Breast epithelium (tissue), 4 donors: ENCODE measurements at places on chromosomes 5 and 9.

DNA sequence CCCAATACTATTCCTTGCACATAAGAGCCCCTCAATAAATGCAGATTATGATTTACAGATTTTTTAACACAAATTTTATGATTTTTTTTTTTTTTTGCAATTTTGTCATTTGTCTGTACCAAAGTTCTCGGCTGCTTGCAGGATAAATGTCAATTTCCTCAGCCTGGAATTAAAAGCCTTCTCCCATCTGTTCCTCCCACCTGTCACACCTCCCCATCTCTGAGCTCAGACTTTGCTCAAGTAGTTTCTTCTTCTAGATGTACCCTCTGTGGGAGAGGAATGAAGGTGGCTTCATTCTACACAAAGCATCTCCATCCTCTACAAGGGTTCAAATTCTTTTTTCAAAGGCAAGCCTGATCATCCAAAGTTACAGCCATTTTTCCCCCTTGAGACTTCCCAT lies 153.7 kb upstream of the GRAMD2B start:
- no peaks in the 10 kb centered on the region for H3K27me3 ChIP-seq
- H3K36me3 ChIP-seq, result no peaks in the 10 kb centered on the region
- no peaks in the 10 kb centered on the region for H3K4me1 ChIP-seq
- H3K27ac ChIP-seq, result no peak overlapping the region
- no peak for DNase-seq
- no peak overlapping the region for H3K4me3 ChIP-seq

DNA sequence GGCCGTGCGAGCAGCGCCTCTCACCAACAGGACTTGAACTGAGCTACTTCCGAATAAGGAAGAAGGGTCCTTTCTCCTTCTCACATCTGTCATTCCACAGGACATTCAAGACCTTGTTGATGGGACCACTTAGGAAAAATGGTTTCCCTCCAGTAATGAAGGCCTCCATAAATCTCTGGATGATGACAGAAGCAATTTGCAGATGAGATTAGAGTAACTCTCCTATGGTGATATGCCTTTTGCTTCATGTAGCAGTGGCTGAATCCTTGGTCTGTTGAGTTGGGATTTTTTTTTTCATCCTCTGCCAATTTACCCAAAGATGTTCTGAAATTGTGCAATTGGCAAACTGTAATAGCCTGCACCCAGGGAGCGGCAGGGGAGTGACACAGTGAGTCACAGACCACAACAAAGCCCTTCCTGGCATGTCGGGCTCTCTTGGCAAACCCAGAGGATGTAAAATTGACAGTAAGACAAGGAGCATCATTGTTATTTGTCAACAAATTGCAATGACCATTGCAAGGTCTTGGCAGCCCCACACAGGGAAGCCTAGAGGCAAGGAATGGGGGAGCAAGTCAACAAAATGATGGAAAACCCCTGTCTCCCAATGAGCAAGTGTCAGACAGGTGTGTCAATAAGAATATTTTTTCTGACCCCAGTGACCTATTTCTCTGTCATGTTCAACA lies 275.9 kb downstream of the ACTL7B start:
- H3K4me1 ChIP-seq, result no peaks in the 10 kb centered on the region
- H3K36me3 ChIP-seq, result no peaks in the 10 kb centered on the region
- no peak for DNase-seq
- no peaks in the 10 kb centered on the region for H3K27me3 ChIP-seq

- no peaks in the 10 kb centered on the region for H3K4me1 ChIP-seq
- no peaks in the 10 kb centered on the region for H3K27me3 ChIP-seq
- no peak overlapping the region for H3K4me3 ChIP-seq
- no peak overlapping the region for H3K27ac ChIP-seq
These were observed 43.7 kb upstream of the GABRA1 start for GRCh38 chr5:161804263-161804662.

- no peaks in the 10 kb centered on the region for H3K27me3 ChIP-seq
- no peak overlapping the region for H3K27ac ChIP-seq
- no peak for DNase-seq
- no peaks in the 10 kb centered on the region for H3K4me1 ChIP-seq
These were observed 81.8 kb downstream of the SEMA6A start for GRCh38 chr5:116492776-116493175.

GRCh38 chr5:24497145-24497544 lies 147.6 kb downstream of the CDH10 start:
- H3K4me1 ChIP-seq, result no peaks in the 10 kb centered on the region
- no peak overlapping the region for H3K4me3 ChIP-seq
- no peaks in the 10 kb centered on the region for H3K27me3 ChIP-seq
- H3K36me3 ChIP-seq, result no peaks in the 10 kb centered on the region
- H3K27ac ChIP-seq, result no peak overlapping the region

GRCh38 chr9:18014556-18014955 lies 435.7 kb downstream of the SH3GL2 start:
- no peak overlapping the region for H3K27ac ChIP-seq
- H3K4me1 ChIP-seq, result no peaks in the 10 kb centered on the region
- no peak for DNase-seq
- H3K4me3 ChIP-seq, result no peak overlapping the region
- H3K27me3 ChIP-seq, result no peaks in the 10 kb centered on the region

DNA sequence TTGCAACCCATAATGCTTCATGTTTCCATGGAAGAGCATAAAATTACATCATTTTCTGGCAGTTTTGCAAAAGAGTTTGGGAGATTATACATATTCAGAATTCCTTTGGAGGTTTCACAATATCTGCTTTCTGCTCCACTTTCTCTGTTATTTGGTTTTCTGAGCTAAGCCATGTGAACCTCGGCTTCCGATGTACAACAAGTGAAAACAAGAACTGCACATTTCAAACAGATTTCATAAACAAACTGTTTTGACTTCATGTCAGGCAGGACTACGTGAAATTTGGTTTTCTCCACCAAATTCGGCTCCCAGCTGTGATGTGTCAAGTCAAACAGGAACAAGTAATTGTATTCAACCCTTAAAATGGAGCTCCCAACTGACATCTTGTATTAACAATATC lies 609.8 kb downstream of the IRX1 start:
- no peak overlapping the region for H3K4me3 ChIP-seq
- H3K27me3 ChIP-seq, result no peaks in the 10 kb centered on the region

GRCh38 chr9:137967280-137967953 lies 89.8 kb downstream of the CACNA1B start:
- no peak overlapping the region for H3K27ac ChIP-seq
- DNase-seq, result no peak
- H3K4me1 ChIP-seq, result no peaks in the 10 kb centered on the region
- no peak overlapping the region for H3K4me3 ChIP-seq
- H3K36me3 ChIP-seq, result no peaks in the 10 kb centered on the region
- H3K27me3 ChIP-seq, result peaks cover 5% of the 10 kb centered on the region

DNA sequence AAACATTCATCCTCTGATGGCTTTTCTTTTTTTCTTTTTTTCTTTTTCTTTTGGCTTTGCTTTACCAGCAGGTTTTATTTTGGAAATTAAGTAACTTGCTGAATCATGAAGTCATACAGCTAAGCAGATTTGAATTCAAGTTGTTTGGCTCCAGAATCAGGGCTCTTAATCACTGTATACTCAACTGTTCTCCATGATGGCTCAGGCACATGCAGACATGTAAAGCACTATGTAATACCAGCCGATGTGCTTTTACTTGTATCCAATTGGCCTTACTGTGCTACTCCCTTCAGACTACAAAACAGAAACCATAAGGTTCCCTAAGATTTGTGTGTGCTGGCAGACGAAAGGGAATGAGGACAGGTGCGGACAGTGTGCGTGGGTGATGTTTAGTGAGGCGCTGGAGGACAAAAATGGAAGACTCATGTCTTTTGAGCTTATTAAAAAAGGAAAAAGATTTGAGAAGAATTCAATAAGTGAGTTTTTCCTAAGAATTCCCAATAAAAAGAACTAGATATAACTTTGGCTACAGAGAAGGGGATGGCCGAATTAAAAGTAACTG lies 44.7 kb upstream of the OTP start:
- no peaks in the 10 kb centered on the region for H3K36me3 ChIP-seq
- H3K27ac ChIP-seq, result no peak overlapping the region
- H3K27me3 ChIP-seq, result no peaks in the 10 kb centered on the region
- no peak for DNase-seq
- H3K4me1 ChIP-seq, result no peaks in the 10 kb centered on the region

DNA sequence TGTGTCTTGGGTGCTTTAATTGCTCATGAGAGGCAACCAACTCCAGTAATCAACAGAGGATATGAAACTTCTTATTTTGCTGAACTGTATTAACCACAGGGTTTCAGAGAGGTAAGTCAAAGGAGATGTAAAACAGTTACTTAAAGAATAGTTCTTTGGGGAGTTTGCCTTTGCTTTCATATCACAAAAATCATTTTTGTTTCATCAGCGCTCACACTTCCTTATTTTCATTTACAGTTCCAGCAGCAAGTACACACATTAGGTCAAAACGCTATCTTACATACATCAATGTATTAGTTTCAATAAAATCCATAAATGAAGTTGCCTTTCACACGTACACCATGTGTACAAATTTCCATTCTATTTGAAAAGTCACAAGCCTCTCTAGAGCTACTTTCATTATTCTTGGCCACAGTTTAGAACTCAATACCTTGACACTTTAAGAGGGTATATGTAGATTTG lies 50.1 kb downstream of the ST8SIA4 start:
- H3K4me3 ChIP-seq, result no peak overlapping the region
- no peaks in the 10 kb centered on the region for H3K4me1 ChIP-seq

DNA sequence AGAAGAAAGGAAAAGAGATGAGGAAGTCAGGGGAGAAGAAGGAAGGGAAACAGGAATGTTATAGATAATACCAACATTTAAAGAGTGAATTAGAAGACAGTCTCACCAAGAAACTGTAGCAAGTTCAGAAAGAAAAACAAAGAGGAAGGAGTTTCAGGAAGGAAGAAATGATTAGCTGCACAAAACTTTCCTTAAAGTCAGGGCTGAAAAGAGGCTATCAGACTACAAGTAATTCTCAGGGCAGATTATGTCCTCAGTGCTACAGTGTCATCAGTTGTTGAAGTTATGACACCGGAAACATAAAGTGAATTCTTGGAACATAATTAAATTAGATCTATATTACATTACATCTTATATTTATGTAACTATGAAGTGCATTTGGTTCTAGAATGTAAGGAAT lies 226.9 kb downstream of the ARRDC3 start:
- H3K27me3 ChIP-seq, result no peaks in the 10 kb centered on the region
- no peak overlapping the region for H3K27ac ChIP-seq
- no peaks in the 10 kb centered on the region for H3K36me3 ChIP-seq

DNA sequence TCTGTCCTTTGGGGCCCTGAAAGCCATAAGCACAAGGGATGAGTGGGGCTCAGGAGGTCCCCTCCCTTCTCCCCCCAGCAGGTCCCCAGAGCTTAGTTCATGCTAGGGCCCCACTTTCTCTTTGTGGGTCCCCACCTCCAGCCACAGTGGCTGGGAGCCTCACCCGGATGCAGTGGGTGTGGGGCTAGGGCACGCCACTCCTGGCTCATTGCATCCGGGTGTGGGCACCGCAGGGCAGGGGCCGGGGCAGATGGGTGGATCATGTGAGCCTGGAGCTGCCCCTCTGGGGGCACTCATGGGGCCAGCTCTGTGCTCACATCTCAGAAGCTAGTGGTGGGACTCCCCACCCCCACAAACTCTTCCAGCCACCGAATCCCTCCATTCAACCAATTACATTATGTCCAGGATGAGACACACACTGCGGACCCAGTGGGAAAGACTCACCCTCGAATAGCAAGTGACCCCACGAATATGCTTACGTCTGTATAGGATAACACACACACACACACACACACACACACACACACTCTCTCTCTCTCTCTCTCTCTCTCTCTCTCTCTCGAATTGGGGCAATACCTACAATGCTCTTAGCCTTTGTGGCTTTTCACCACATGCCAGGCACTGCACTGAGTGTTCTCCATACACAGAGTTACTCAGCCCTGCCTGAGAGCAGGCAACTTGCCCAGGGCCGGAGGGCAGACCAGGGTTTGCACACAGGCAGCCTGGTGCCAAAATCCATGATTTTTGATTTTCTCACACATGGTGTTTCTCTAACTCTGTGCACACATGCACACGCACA lies 16.8 kb upstream of the PHYKPL start:
- H3K4me3 ChIP-seq, result no peak overlapping the region
- no peaks in the 10 kb centered on the region for H3K36me3 ChIP-seq
- peaks cover 7% of the 10 kb centered on the region for H3K27me3 ChIP-seq
- DNase-seq, result no peak
- H3K4me1 ChIP-seq, result no peaks in the 10 kb centered on the region

- no peaks in the 10 kb centered on the region for H3K27me3 ChIP-seq
- H3K36me3 ChIP-seq, result no peaks in the 10 kb centered on the region
- H3K27ac ChIP-seq, result no peak overlapping the region
- H3K4me1 ChIP-seq, result no peaks in the 10 kb centered on the region
- no peak overlapping the region for H3K4me3 ChIP-seq
These were observed 39.4 kb downstream of the ZSWIM6 start for GRCh38 chr5:61371474-61371873.

DNA sequence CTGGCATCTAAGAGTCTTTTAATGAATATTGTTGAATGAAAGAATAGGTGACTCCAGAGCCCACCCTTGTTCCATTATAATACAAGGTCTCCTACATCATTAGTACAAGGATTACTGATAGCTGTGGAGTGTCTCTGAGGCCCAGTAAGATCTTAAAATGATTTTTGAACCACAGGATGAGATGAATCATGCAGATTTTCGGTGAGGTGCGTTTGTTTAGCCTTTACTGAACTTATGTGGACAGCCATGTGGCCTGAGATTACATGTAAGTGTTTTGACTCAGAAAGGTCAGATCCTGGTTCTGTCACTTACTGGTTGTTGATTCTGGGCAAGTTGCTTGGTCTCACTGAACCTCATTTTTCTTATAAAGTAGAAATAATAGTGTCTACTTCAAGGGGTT lies 21.6 kb downstream of the NFX1 start:
- H3K27ac ChIP-seq, result no peak overlapping the region
- H3K4me1 ChIP-seq, result no peaks in the 10 kb centered on the region
- DNase-seq, result no peak
- peaks cover 6% of the 10 kb centered on the region for H3K36me3 ChIP-seq

DNA sequence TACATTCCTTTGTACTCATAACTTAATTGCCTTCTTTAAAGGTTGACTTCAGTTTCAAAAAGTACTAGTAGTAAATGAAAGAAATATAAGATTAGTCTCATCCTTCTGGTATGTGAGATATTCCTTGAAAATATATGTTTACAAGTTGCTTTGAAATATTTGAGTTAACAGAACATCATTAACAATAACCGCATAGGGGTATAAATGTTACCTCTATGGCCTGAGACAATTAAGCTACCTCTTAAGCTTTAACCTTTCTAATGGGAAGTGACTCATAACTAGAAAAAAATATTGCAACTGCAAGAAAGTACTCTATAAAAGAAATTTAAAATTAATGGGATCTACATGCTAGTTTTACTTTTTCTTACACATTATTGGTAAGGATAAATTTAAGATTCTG lies 399.0 kb downstream of the CDH10 start:
- no peak overlapping the region for H3K4me3 ChIP-seq
- H3K27me3 ChIP-seq, result no peaks in the 10 kb centered on the region
- DNase-seq, result no peak
- H3K4me1 ChIP-seq, result no peaks in the 10 kb centered on the region

- no peaks in the 10 kb centered on the region for H3K27me3 ChIP-seq
- no peaks in the 10 kb centered on the region for H3K4me1 ChIP-seq
- DNase-seq, result no peak
- H3K27ac ChIP-seq, result no peak overlapping the region
These were observed 34.9 kb downstream of the NSA2 start for GRCh38 chr5:74801941-74802340.

GRCh38 chr9:29336281-29336680 lies 1763.0 kb upstream of the C9orf72 start:
- no peaks in the 10 kb centered on the region for H3K4me1 ChIP-seq
- H3K36me3 ChIP-seq, result no peaks in the 10 kb centered on the region
- H3K4me3 ChIP-seq, result no peak overlapping the region

- H3K27me3 ChIP-seq, result no peaks in the 10 kb centered on the region
- no peaks in the 10 kb centered on the region for H3K4me1 ChIP-seq
- H3K27ac ChIP-seq, result no peak overlapping the region
These were observed 516.1 kb upstream of the CDH10 start for GRCh38 chr5:25160891-25161290.
